ENCODE measurements at places on chromosomes 6 and 20.

- no peak for DNase-seq
Measured at GRCh38 chr20:59942245-59942644, 2.1 kb downstream of the FAM217B start.

DNA sequence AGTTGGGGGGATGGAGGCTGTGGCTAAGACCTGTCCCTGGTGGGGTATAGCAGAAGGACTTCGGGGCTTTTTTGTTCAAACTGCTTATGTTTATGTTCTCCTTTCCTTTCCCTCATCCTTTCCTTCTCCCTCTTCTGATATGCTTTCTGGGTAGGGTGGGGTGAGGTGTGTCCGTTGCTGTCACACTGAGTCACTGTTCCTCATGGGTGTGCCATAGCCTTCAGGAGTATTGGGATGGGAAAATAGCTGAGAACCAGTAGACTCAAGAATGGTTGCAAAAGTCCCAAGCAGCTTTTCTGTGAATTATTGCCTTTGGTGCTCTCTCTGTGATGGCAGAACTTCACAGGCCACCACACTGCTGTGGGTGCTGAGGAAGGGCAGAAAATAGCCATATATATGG is 39.6 kb downstream of the TPD52L1 start:
- DNase-seq: no peak

DNA sequence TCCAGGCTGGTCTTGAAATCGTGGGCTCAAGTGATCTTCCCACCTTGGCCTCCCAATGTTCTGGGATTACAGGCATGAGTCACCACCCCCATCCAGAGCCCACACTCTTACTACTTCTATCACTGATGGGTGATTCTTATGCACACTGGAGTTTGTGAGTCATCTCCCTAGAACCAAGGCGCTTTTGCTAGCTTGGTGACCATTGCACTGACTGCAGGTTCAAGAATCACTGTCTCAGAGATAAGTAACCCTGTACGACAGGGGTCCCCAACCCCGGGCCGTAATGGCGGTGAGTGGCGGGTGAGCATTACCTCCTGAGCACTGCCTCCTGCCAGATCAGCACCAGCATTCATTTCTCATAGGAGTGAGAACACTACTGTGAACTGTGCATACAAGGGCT is 118.8 kb downstream of the MAP3K7 start:
- no peak for DNase-seq

DNA sequence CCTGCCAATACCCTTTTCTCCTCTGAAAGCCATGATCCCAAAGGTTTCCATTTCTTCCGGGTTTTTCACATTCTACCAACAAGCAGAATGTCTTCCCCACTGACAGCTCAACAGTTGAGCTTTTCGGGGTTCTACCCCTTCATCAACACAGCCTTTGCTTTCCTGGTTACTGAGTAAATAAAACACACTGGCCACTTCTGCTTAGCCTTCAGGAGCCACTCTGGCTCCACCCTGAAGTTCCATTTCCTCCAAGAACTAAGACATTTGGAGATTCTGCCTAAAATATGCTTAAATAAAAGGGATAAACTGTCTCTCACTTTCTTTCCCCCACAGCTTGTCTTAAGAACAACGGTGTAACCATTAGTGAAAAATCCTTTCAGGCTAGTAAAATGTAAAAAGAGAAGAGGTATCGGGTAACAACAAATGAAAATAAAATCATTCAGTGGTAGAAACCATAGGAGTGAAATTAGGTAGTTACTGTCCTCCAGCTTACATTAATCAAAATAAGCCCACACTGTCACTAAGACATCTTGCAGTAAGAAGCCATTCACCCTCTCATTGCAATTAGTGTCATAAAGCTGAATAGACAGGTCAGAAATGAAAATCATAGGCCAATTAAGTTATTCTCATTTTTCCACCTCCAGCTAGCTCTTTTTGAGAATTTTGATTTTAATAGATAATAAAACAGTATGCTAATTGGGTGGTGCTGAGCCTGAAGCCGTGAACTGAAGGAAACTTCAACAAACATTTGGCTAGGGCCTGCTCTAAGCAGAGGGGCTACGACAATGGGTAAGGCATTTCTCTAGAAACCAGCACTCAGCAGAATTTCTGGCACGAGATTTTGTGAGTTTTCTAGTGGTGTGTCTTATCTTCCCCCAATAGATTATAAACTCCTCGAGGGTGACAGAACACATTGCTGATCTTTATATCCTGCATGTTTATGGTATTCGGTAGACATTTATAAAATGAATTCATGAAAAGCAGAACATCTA is 194.2 kb downstream of the KHDC1L start:
- no peak for DNase-seq

DNA sequence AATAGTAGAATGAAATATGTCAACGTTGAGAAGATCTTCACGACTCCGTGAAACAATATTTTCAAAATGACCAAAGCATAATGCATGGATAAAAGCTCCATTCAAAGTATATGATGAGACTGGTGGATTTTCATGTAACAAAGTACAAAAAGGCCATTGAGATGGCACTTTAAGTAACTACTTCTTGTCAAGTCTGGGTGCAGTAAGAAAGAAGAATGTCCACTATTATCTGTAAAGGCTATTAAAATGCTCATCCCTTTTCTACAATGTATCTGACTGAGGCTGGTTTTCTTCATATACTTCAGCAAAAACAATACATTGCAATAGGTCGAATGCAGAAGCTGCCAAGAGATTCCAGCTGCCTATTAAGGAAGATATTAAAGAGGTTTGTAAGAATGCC is 457.4 kb downstream of the PKHD1 start:
- no peak for DNase-seq

- no peak for DNase-seq
Measured at GRCh38 chr20:63651942-63652191, 1.4 kb downstream of the STMN3 start.

DNA sequence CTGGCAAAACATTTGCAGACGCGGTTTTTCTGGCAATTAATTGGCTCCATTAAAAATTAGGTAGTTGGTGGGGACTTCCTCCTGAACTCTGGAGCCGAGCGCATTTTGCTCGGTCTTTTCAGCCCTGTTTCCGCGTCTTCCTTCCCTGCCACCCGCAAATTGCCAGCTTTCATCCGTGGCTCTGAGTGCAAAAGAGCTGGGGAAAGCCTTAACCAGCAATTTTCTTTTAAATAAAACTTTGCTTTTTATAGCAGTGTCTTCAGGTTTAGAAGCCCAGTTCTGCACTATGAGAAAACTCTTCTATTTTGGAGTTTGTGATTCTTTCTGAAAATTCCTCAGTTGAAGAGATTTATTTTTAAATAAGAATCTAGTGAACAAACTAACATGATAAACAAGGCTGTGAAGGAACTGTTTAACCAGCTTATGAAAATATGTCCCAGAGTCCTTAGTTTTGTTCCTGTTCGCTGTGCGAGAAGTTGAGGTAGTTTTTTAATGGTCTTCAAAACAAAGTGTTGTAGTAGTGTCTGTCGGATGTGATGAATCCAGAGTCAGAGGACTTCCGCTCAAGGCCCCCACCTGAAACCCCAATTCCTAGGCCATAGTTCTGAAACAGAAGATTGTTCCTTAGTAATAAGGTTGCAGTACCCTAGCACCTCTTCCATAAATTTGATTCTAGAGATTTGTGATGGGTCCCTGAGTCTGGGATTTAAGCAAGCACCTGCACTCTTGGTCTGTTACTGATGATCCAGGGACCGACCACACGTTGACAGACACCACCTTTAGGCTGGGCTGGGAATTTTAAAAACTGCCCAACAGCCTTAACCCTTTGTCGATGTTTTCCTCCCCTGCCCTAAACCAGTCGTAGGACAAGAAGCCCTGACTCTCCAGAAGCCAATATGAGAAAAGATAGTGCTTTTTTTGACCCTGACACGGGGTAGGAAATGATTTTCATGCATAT is 950 bp downstream of the KCTD20 start:
- no peak for DNase-seq

GRCh38 chr6:12359036-12359435 is 68.9 kb downstream of the EDN1 start:
- DNase-seq: no peak

Data from HS-27A (cell line).